T-helper 2 cell (primary cell): ENCODE measurements at places on chromosomes 2 and 18.

DNA sequence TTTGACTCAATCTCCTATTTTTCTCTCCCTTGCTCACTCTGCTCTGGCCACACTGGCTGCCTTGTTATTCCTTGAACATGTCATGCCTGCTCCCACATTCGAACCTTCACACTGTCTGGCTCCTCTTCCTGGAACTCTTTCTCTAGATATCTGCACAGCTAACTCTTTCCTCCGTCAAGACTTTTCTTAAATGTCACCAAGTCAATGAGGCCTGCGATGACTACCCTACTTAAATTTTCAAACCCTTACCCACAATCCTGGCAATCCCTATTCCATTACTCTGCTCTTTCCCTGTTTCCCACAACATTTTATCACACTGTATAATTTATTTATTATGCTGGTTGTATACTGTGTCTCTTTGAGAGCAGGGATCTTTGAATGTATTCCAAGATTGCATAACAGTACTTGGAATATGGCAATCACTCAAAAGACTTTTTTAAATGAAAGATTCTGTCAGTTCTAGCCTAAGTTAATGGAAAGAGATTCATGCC lies 206.2 kb downstream of the SRBD1 start:
- DNase-seq: no peak

DNA sequence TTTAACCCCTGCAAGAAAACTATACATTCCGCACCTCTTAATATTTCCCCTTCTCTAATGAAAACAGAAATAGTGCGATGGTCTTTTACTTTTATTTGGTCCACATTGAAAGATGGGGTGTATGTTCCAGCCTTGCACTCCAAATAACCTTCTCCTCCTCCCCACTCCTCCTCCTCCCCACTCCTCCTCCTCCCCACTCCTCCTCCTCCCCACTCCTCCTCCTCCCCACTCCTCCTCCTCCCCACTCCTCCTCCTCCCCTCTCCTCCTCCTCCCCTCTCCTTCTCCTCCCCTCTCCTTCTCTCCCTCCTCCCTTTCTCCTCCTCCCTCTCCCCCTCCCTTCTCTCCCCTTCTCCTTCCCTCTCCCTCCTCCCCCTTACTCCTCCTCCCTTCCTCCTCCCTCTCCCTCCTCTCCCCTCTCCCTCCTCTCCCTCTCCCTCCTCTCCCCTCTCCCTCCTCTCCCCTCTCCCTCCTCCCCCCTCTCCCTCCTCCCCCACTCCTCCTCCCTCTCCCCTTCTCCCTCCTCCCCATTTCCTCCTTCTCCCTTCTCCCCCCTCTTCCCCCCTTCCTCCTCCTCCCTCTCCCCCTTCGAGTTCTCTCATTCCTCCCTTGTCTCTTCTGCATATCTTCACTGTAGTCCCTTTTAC lies 70.4 kb downstream of the ZNF532 start:
- DNase-seq: no peak

GRCh38 chr2:62339413-62339812 lies 143.5 kb downstream of the B3GNT2 start:
- DNase-seq: no peak

- DNase-seq: no peak
These were observed 10.7 kb upstream of the ADD2 start for GRCh38 chr2:70778676-70779075.

- DNase-seq: no peak
These were observed 722 bp downstream of the BAZ2B start for GRCh38 chr2:159615367-159616285.

DNA sequence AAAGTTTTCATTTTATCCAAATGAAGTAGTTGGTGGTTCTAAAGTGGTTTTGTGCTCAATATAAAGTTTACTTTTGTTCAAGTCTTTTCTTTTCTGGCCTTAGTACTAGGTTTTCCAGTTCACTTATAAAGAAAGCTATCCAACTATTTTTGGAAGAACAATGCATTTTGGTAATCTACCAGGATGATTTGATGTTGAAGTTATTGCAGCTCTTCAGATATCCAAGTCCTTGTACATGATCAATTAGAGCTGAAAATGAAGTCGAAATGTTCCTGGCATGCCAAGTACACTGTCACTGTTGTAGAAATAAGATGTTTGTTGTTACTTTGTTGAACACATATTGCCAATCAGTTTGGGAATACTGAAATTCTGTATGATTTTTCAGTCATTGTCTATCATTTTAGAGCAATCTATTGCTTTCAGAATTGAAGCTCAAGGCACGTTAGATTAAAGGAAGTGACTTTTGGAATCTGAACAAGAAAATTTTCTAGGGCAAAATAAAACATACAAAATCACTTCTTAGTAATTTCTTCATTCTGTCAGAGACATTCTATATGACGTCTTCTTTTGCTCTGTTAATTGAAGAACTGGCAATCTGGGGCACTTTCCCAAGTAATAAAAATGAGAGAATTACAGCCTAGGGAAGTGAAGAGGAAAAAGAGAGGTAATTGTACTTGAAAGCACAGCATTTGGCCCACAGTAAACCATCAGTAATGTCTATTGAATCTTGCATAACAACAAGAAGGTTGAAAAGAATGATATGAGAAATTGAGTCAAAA lies 232.3 kb downstream of the MREG start:
- no peak for DNase-seq

DNA sequence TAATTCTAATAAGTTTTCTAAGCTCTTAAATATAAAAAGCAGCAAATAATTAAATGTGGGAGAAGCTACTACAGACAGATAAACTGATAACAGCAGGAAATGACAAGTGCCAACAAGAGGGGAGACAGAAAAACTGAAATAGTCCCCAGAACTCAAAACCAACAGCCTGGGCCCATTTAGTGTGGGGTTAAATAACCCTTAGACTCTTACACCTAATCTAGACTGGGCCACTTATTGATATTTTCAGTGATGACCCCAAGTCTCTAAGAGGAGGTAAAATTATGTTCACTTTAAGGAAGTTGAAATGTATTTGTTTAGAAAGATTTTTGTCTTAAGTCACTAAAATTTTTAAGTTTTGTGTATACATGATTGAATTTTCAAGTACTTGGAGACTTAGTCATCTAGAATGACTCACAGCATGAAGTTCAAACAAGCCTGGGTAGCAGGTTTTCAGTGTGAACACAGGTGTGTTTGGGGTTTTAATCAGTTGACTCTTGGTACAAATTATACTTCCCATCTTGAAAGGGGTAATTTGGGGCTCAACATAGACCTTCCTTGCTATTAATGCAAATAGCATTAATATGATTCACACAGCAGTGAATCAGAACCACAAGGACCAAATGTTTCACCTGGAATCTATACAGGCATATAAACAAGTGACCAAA lies 54.9 kb upstream of the MYO3B start:
- DNase-seq: no peak

- DNase-seq: peak; percentile 66
These were observed 13.2 kb downstream of the CNNM4 start for GRCh38 chr2:96773922-96774321.
